ENCODE measurements at places on chromosomes 7 and 10.

DNA sequence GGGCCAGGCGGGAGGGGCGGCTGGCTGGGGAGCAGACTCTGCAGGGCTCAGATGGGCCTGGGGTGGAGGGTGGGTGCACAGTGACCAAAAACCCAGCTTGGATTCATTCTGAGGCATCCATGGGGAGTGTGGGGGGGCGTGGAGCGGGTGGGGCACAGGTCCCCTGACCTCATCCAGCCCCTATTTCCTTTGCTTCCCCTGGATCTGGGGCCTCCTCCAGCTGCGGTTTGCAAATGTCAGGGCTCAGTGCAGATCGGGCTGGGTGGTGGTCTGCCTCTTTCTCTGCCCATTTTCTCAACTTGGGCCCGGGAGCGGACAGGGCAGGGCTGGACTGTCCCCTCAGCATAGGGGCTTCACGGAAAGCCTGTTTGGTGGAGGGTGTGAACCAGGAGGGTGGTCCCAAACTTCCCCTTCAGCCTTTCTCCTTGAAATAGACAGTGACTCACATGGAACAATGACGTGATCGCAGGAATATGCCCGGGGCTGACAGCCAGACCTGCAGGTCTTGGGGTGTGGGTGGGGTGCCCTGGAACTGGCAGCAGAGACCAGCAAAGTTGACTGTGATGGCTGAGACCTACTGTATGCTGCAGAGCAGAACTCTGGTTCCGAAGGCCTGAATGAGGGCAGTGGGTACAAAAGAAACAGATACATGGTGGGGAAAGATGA is 72.9 kb upstream of the PODXL start:
- no peak overlapping the region for H3K4me3 ChIP-seq
- H3K27ac ChIP-seq, result no peak overlapping the region
- no peaks in the 10 kb centered on the region for H3K36me3 ChIP-seq

DNA sequence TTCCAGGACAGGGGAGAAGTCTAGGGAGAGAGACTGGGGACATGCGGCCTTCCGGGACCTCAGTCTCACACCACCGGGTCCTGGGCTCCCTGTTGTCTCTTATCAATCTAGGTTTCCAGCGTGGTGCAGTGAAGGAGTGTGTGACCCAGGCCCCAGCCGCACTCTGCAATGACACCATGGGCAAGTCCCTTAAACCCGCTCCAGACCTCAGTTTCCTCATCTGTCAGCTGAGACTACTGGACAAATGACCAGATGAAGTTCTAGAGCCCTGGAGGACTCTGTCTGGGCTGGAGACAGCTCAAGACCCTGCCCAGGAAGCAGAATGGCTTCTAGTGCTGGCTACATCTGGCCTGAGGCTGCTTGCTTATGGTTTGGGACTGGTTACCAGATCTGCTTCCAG is 20.1 kb upstream of the EIF5AL1 start:
- peaks cover 5% of the 10 kb centered on the region for H3K4me1 ChIP-seq
- DNase-seq, result no peak
- no peak overlapping the region for H3K4me3 ChIP-seq

GRCh38 chr7:17166824-17167379 is 131.6 kb upstream of the AHR start:
- H3K27me3 ChIP-seq, result no peaks in the 10 kb centered on the region
- peaks cover 6% of the 10 kb centered on the region for H3K4me1 ChIP-seq
- H3K27ac ChIP-seq, result no peak overlapping the region
- H3K4me3 ChIP-seq, result no peak overlapping the region
- no peak for DNase-seq

- H3K4me3 ChIP-seq, result no peak overlapping the region
- no peaks in the 10 kb centered on the region for H3K4me1 ChIP-seq
- peaks cover 2% of the 10 kb centered on the region for H3K27me3 ChIP-seq
- no peak overlapping the region for H3K27ac ChIP-seq
- no peaks in the 10 kb centered on the region for H3K36me3 ChIP-seq
These were observed 27.5 kb downstream of the GPRIN2 start for GRCh38 chr10:46528675-46529615.

GRCh38 chr10:90288391-90288933 is 569.4 kb downstream of the HTR7 start:
- H3K4me3 ChIP-seq, result no peak overlapping the region
- DNase-seq, result no peak
- no peaks in the 10 kb centered on the region for H3K4me1 ChIP-seq
- no peaks in the 10 kb centered on the region for H3K36me3 ChIP-seq
- no peak overlapping the region for H3K27ac ChIP-seq

DNA sequence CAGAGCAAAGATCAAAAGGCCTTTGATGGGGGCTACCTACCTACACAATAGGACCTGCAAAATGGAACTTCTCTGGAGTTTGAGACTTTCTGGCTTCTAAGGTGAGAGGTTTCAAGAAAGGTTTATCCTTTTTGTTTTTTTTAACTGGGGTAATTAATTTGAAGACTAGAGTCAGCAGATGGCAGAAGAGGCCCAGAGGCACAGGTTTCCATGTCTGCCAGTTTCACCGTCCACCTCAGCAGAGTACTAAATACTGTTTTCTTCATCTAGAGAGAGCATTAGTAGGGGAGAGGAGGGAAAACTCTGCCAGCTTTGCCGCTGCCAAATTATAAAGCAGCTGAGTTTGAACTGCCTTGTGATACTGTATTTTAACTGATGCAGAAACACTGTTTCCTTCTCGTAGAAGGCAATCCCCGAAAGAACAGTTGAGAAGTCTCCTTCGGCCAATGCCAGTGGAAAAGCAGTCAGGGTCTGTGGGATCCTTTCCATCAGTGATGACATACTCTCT is 138.7 kb downstream of the SLC25A13 start:
- H3K27ac ChIP-seq, result no peak overlapping the region
- H3K27me3 ChIP-seq, result no peaks in the 10 kb centered on the region
- DNase-seq, result no peak
- H3K4me3 ChIP-seq, result no peak overlapping the region

- no peaks in the 10 kb centered on the region for H3K36me3 ChIP-seq
- no peaks in the 10 kb centered on the region for H3K4me1 ChIP-seq
- H3K4me3 ChIP-seq, result no peak overlapping the region
- DNase-seq, result no peak
- no peak overlapping the region for H3K27ac ChIP-seq
These were observed 44.6 kb upstream of the RSBN1L start for GRCh38 chr7:77651575-77652162.

DNA sequence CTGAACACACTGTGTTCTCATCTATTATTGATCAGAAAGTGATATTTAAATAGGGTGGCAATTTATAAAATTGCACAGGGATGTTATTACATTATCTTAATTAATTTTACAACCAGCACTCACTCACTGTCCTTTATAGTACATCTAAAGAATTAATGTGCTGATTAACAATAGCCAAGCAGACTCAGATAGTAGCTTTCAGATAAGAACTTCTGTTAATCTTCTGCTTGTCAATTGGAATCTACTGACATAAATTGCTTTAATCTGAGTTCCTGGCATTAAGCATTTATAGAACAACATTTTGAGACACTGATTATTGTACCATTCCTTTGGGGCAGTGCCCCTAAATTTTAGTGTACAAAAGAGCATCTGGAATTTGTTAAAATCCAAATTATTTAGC is 408.9 kb downstream of the GRM8 start:
- H3K36me3 ChIP-seq, result no peaks in the 10 kb centered on the region
- no peak overlapping the region for H3K4me3 ChIP-seq
- no peak for DNase-seq
- no peak overlapping the region for H3K27ac ChIP-seq
- no peaks in the 10 kb centered on the region for H3K27me3 ChIP-seq

- H3K4me1 ChIP-seq, result no peaks in the 10 kb centered on the region
- DNase-seq, result no peak
- H3K36me3 ChIP-seq, result peaks cover 6% of the 10 kb centered on the region
- no peak overlapping the region for H3K4me3 ChIP-seq
- no peaks in the 10 kb centered on the region for H3K27me3 ChIP-seq
These were observed 1151.8 kb downstream of the TYW1 start for GRCh38 chr7:68148440-68148839.

- no peaks in the 10 kb centered on the region for H3K36me3 ChIP-seq
- no peak overlapping the region for H3K27ac ChIP-seq
- H3K4me3 ChIP-seq, result no peak overlapping the region
- DNase-seq, result no peak
- H3K27me3 ChIP-seq, result no peaks in the 10 kb centered on the region
These were observed 26.1 kb upstream of the DNAJB6 start for GRCh38 chr7:157310676-157311185.

- peaks cover 6% of the 10 kb centered on the region for H3K36me3 ChIP-seq
- no peak overlapping the region for H3K27ac ChIP-seq
- H3K27me3 ChIP-seq, result no peaks in the 10 kb centered on the region
- DNase-seq, result no peak
- no peaks in the 10 kb centered on the region for H3K4me1 ChIP-seq
These were observed 96.2 kb downstream of the CDH23 start for GRCh38 chr10:71492872-71493271.

DNA sequence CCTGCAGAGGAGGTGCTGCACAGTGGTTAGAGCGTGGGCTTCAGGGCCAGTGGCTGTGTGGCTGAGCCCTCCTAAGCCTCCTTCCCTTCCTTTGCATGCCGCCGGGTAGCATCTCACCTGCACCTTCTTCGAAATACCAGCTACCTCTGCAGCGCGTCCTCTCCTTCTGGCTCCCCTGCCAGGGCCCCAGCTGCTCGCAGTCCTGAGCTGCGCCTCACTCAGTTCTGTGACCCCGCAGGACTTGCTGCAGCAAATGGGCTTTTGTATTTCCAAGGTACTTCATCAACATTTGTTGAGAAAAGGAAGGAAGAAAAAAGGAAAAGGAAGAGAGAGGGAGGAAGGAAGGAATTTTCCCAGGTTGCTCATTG is 146.7 kb upstream of the PRR15 start:
- H3K27ac ChIP-seq, result no peak overlapping the region
- no peaks in the 10 kb centered on the region for H3K27me3 ChIP-seq
- no peak for DNase-seq
- no peak overlapping the region for H3K4me3 ChIP-seq

DNA sequence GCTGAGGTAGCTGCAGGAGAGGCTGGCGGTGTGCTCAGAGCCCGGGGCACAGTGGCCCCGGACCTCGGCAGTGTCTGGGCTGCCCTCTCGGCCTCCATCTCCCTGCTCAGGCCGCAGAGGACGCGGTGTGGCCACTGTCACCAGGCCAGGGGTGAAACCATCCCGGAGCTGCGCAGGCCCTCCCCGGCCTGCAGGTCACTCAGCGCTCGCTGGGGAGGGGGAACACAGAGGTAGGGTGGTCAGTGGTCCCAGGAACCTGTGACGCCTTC is 49.8 kb upstream of the DAGLB start:
- no peak overlapping the region for H3K27ac ChIP-seq
- no peaks in the 10 kb centered on the region for H3K36me3 ChIP-seq
- H3K27me3 ChIP-seq, result no peaks in the 10 kb centered on the region
- DNase-seq, result no peak
- H3K4me1 ChIP-seq, result no peaks in the 10 kb centered on the region

DNA sequence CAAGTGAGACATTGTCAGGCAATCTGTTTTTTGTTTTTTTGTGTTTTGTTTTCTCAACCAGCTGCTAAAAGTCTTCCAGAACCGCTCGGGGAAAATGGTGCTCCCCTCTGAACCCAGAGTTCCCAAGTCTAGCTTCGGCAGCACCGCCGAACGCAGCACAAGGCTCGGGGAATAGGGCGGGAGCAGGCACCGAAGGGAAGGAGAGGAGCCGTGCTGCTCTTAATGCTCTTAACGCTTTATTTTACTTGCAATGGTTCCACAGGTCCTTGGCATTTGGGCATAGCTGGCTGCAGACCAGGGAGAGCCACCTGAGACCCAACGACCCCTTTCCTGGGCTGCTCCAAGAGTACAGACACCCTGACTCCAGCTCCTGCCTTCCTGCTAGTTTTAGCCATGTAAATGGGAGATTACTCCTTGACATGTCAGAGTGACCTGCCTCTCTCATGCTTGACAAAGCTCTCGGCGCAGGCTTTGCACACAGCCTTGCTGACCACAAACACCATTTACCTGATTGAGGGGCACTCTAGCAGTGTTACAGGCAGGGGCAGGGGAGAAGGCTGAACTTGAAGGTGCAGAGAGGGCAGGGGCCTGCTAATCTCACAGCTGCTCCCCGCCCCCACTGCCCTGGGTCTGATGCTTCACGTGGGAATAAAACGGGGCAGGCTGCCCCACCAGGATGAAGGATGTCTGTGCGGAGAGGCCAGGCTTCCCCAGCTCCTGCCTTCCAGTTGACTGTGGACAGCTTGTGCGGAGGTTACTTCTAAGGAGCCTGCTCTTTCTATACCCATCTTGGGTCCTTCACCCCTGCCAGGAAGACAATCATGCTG is 58.6 kb upstream of the EFCAB10 start:
- DNase-seq, result no peak
- peaks cover 7% of the 10 kb centered on the region for H3K36me3 ChIP-seq
- H3K4me3 ChIP-seq, result no peak overlapping the region
- no peaks in the 10 kb centered on the region for H3K27me3 ChIP-seq
- no peak overlapping the region for H3K27ac ChIP-seq

DNA sequence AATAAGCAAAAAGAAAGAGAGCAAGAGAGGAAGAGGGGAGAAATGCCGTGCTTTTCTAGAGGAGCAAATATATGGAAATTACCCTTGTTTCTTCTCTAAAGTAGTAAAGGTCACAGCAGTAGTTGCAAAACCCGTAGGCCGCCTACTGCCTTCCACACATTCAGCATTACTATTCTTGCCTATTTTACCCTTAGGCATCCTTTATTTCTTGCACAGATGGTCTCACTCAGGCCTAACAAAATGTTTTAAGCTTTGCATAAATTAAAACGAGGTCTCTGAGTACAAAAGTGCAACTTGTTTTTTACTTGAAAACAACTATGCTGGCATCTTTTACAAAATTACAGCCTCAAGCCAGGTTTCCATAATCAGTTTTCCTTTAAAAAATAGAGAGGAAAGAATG is 644.6 kb downstream of the AUTS2 start:
- no peak overlapping the region for H3K27ac ChIP-seq
- no peaks in the 10 kb centered on the region for H3K27me3 ChIP-seq
- H3K4me3 ChIP-seq, result no peak overlapping the region
- peaks cover 7% of the 10 kb centered on the region for H3K4me1 ChIP-seq

- peaks cover 9% of the 10 kb centered on the region for H3K4me1 ChIP-seq
- no peak overlapping the region for H3K27ac ChIP-seq
- H3K36me3 ChIP-seq, result no peaks in the 10 kb centered on the region
- no peak overlapping the region for H3K4me3 ChIP-seq
- DNase-seq, result peak; percentile 6
- peaks cover 2% of the 10 kb centered on the region for H3K27me3 ChIP-seq
These were observed 147.9 kb downstream of the RPS24 start for GRCh38 chr10:78181381-78182055.

GRCh38 chr10:2938869-2939268 is 128.5 kb upstream of the PFKP start:
- no peak overlapping the region for H3K4me3 ChIP-seq
- H3K27ac ChIP-seq, result no peak overlapping the region
- DNase-seq, result no peak
- H3K4me1 ChIP-seq, result no peaks in the 10 kb centered on the region
- H3K27me3 ChIP-seq, result peaks cover 65% of the 10 kb centered on the region

DNA sequence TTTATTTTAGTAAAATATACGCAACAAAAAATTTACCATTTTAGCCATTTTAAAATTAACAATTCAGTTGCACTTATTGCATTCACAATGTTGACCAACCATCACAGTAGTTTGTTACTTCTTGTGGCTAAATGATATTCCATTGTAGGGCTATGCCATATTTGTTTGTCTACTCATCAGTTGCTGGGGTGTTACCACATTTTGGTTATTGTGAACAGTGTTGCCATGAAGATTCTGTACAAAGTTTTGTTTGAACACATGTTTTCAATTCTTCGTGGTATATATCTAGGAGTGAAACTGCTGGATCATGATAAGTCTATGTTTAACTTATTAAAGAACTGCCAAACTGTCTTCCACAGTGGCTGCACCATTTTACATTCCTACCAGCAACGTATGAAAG is 46.3 kb upstream of the ZNF365 start:
- DNase-seq, result no peak
- peaks cover 13% of the 10 kb centered on the region for H3K36me3 ChIP-seq
- no peak overlapping the region for H3K27ac ChIP-seq
- H3K4me1 ChIP-seq, result no peaks in the 10 kb centered on the region
- peaks cover 27% of the 10 kb centered on the region for H3K27me3 ChIP-seq
